ENCODE measurements at places on chromosomes 1 and 21. TPM values are rescaled to one million over a fixed set of nuclear protein-coding genes. Genes with fewer than 3 reads are reported as not detected.
A peak's percentile ranks its signal among the peaks of the same experiment; 100 is the strongest.

DNA sequence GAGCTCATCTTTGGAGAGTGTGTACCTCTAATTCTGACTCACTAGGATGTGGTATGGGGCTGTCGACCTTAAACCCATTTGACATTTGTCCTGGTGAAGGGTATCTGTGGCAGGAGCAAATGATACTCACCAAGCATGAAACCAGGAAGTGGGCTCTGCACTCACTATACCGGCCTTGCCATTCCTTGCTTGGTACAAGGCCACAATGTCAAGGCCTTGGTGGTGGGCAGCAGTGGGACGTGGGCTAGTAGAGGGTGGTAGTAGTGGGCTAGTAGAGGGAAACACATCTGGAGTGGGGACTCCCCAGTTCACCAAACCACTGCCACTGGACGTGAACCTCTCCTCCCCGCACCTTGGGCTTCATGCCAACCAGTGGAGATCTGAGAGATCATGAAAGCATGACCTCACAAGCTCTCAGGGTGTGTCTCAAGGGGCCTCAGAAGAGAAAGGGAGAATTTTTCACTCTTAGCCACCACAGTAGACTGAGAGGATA is 11.5 kb downstream of the TNFSF4 start:
- no peak for DNase-seq
- H3K36me3 ChIP-seq, result no peaks in the 10 kb centered on the region
- H3K4me1 ChIP-seq, result peaks cover under 1% of the 10 kb centered on the region
- H3K4me3 ChIP-seq, result no peak overlapping the region

- no peaks in the 10 kb centered on the region for H3K27me3 ChIP-seq
- no peak for DNase-seq
- H3K4me3 ChIP-seq, result no peak overlapping the region
- no peaks in the 10 kb centered on the region for H3K36me3 ChIP-seq
- no peak overlapping the region for H3K27ac ChIP-seq
These were observed 5.1 kb upstream of the REG4 start for GRCh38 chr1:119816407-119816806.

GRCh38 chr1:101278845-101279244 is 42.0 kb downstream of the S1PR1 start:
- H3K27me3 ChIP-seq, result no peaks in the 10 kb centered on the region
- no peaks in the 10 kb centered on the region for H3K36me3 ChIP-seq
- H3K27ac ChIP-seq, result no peak overlapping the region
- no peak overlapping the region for H3K4me3 ChIP-seq
- no peak for DNase-seq

GRCh38 chr1:46520063-46520911 is 30.7 kb downstream of the DMBX1 start:
- no peaks in the 10 kb centered on the region for H3K36me3 ChIP-seq
- H3K27ac ChIP-seq, result no peak overlapping the region
- no peak overlapping the region for H3K4me3 ChIP-seq
- peaks cover 57% of the 10 kb centered on the region for H3K27me3 ChIP-seq
- peaks cover 38% of the 10 kb centered on the region for H3K4me1 ChIP-seq

DNA sequence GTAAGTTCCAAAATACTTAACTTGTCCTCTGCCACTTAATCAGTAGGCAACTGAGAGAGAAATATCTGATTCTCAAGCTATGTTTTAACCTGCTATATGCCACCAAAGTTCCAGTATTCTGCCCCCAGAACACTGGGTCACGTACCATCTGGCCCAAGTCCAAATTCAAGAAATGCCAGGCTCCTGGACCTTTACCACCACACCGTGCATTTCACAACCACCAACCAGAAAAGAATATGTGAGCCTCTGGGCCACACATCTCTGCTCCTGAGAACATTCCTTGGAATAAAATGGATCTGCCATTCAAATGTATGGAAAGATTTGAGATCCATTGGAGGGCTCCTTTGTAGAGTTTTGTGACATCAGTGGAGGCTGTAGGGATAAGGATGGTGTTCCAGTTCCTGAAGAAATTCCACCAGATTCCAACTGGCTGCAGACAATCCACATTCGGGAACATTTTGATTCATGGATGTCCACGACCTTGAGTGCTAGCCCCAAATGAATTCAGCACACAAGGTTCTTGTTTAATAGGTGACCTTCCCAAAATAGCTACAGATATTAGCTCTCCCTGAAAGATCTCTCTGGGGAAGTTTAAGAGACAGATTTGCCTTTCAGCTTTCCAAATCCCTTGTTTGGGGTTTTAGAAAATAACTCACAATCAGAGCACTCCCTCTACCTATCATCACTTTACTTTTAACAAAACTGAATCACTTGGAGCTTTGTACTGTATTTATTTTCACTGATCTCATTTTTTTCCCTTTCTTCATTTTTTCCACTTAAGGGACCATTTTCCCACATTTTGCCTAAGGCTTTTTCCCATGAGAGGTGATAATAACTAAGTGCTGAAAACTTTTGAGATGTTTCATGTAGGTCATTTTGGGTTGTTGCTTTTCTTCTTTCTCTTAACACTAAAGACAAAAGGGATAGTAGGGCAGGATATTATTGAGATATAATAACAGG is 128.4 kb upstream of the ZC3H11B start:
- no peak for DNase-seq
- no peak overlapping the region for H3K4me3 ChIP-seq
- H3K27me3 ChIP-seq, result no peaks in the 10 kb centered on the region
- H3K4me1 ChIP-seq, result no peaks in the 10 kb centered on the region
- no peak overlapping the region for H3K27ac ChIP-seq

Gene FCRL5
- total RNA-seq, result 0.20 TPM

GRCh38 chr1:153610811-153611301 is 2.1 kb downstream of the S100A16 start:
- H3K4me1 ChIP-seq, result peaks cover 50% of the 10 kb centered on the region
- no peak for DNase-seq
- H3K36me3 ChIP-seq, result peaks cover 27% of the 10 kb centered on the region
- H3K27ac ChIP-seq, result no peak overlapping the region
- no peak overlapping the region for H3K4me3 ChIP-seq
- H3K27me3 ChIP-seq, result no peaks in the 10 kb centered on the region

DNA sequence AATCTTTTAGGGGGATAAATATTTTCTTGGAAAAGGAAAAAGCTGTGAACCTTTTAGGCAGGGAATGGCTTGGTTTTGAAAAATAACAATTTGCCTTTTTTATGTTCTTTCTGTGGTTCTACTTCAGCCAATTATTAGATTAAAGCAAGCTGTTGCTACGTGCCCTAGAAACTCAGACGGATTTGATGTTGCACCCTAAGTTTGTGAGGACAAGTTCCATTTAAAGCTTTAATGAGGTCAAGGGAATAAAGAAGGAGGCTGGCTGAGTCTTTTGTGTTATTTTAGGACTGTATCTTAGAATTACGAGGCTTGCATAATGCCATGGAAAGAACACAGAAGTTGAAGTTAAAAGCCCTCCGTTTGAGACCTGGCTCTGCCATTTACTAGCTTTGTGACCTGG is 216.9 kb downstream of the NUF2 start:
- H3K27ac ChIP-seq, result no peak overlapping the region
- DNase-seq, result peak; percentile 23
- no peaks in the 10 kb centered on the region for H3K36me3 ChIP-seq
- H3K27me3 ChIP-seq, result no peaks in the 10 kb centered on the region
- no peak overlapping the region for H3K4me3 ChIP-seq
- no peaks in the 10 kb centered on the region for H3K4me1 ChIP-seq

DNA sequence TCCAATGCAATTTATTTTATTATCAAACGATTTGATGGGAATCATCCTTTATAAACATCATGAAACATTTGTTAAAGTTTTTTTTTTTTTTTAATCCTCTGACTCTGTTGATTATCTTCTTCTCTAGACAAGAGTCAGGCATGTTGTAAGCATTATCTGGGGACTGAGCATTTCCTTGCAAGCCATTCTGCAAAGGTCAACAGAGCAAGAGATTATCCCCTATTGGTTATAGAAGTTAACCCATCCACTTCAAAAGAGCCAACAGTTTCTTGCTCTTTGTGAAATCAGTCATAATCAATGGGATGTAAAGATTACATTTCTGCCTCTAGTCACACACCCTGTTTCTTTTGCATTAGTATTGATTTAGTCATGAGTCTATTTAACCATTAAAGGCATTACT is 368.8 kb upstream of the ADGRL4 start:
- no peaks in the 10 kb centered on the region for H3K4me1 ChIP-seq
- DNase-seq, result no peak
- H3K36me3 ChIP-seq, result no peaks in the 10 kb centered on the region
- no peak overlapping the region for H3K27ac ChIP-seq

GRCh38 chr1:229227298-229227919 is 43.5 kb upstream of the RAB4A start:
- H3K27me3 ChIP-seq, result no peaks in the 10 kb centered on the region
- no peak overlapping the region for H3K4me3 ChIP-seq
- no peak overlapping the region for H3K27ac ChIP-seq
- peaks cover 35% of the 10 kb centered on the region for H3K4me1 ChIP-seq
- H3K36me3 ChIP-seq, result no peaks in the 10 kb centered on the region

GRCh38 chr1:107894605-107895004 is 70.4 kb downstream of the VAV3 start:
- no peak for DNase-seq
- H3K4me1 ChIP-seq, result no peaks in the 10 kb centered on the region
- H3K27me3 ChIP-seq, result no peaks in the 10 kb centered on the region

DNA sequence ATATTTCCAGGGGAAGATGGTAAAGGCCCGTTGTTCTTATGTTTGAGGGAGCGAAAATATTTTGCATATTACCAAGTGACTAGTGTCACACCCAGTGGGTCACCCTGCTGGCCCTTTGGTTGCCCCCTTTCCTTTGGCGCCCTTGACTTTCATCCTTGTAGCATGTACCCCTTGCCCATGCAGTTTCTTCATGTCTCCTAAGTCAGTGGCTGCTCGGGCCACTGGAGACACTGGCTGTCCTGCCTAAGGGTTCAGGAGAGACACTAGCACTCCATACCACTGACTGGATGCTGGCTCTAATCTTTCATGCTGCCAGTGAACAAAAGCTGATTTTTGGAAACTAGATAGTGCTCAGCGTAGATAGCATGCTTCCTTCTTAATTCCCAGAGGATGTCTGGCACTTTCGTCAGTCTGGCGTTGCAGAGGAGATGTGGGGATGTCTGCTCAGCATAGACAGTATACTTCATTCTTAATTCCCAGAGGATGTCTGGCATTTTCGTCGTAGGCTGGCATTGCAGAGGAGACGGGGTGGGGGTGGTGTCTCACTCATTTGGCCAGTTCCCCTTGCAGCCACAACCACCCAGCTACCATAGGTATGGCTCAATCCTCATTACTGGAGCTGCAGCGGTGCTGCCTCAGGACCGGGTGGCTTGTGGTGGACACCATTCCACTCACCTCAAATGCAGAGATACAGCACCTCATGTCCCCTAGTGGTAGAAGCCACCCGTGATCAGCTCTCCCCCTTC is 770.9 kb upstream of the TPTE start:
- H3K4me1 ChIP-seq, result no peaks in the 10 kb centered on the region
- H3K27me3 ChIP-seq, result no peaks in the 10 kb centered on the region
- H3K36me3 ChIP-seq, result no peaks in the 10 kb centered on the region
- no peak for DNase-seq
- H3K4me3 ChIP-seq, result no peak overlapping the region

- peaks cover 5% of the 10 kb centered on the region for H3K27me3 ChIP-seq
- H3K4me3 ChIP-seq, result no peak overlapping the region
- H3K36me3 ChIP-seq, result no peaks in the 10 kb centered on the region
- H3K27ac ChIP-seq, result no peak overlapping the region
These were observed 338.8 kb downstream of the MATN1 start for GRCh38 chr1:30384286-30385245.

Gene NLRP3
- total RNA-seq, result 2.5 TPM

Gene SELENBP1
- total RNA-seq, result 36.2 TPM

Measured in spinal cord (tissue), 10 donors.